ENCODE measurements at places on chromosomes 5 and 9.
A peak's percentile ranks its signal among the peaks of the same experiment; 100 is the strongest.

GRCh38 chr5:25029004-25029403, 384.2 kb upstream of the CDH10 start:
- no peak for DNase-seq

- DNase-seq, result no peak
These were observed 177.8 kb upstream of the STK32A start for GRCh38 chr5:147057051-147057450.

DNA sequence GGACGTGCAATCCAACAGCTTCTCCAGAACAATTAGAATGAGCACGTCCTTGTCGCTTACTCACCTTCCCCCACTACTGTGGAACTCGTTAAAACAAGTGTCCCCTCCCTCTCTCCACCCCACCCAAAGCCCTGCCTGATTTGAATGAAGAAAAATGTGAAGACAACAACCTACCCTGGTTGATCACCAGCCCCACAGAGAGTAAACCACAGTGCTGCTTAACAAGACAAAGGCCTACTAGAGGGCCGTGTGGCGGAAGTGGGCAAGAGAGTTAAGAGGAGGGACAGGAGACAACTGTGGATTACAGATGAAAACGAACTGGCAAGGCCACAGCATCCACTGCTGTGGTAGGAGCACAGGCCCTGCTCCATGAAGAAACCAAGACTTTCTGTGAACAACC, 51.1 kb downstream of the CDK5RAP2 start:
- DNase-seq, result no peak

DNA sequence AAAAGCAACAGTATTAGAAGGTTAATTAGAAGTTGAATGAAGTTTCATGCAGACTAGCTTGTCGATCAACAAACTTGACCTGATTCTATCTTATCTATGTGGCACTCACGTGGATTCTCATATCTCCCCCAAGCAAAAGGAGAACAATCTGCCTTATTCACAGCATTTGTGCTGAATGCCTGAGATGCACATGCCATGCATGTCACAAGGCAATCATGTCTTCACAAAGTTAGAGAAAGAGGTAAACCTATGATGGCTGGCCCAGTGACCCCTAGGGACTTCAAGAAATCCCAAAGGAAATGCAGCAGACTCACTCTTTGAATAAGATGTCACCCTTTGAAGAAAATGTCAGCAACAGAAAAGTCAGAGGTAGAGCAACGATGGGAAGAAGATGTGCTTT, 17.6 kb upstream of the SHOC1 start:
- DNase-seq, result no peak

DNA sequence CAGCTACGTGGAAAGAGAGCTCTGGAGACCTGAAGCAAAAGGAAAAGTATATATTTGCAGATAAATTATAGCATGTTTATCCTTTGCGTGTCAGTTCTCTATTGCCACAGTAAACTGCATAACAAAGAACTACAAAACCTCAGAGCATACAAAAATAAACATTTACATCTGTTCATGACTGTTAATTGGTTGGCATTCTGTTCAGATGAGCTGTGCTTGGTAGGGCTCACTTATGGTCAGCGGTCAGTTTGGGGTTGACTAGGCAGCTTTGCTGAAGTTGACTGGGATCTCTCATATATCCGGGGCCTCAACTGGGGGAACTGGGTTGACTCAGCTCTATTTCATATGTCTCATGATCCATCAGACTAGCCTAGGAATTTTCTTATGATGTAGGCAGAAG, 257.7 kb downstream of the TLE1 start:
- DNase-seq, result no peak

- DNase-seq, result no peak
These were observed 35.7 kb downstream of the PCDHAC2 start for GRCh38 chr5:141001844-141002604.

DNA sequence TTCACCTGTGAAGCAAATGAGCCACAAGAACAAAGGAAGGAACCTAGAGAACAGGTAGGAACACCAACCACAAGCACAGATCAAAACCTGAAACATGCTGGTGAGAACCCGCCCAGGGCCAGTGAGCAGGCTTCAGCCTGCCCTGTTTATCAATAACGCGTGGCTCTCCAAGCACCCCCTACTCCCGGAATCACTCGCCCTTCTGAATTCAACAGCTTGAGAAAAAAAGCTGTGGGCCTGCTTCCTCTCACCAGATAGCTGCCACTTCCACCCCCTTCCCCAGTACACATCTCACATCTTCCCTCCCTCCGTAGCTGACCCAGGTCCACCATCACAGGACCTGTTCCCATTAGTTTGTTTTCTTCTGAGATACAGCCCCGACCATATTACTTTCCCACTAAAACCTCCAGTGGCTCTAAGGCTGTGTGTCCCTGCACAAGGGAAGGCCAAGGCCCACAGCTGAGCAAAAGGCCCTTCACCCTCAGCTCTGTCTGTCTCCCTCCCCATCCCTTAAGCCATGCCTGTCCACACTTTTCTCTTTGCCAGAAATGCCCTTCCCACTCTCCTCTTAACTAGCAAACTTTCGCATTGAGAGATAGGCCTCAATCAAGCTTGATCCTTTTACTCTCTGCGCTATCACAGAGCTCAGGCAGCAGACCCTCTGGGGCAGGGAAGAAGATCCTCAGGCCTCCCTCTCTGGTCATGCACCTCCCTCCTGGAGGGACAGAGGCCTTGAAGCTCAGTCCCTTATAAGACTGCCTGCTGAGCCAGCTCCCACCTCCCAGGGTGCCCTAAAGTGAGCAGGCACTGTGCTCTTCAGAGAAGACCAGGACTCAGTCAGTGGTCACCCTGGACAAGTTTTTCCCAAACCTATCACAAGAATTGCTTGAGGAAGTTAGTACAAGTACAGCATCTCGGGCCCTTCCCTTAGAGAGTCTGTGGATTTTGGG, 30.1 kb downstream of the B4GALT1 start:
- no peak for DNase-seq

DNA sequence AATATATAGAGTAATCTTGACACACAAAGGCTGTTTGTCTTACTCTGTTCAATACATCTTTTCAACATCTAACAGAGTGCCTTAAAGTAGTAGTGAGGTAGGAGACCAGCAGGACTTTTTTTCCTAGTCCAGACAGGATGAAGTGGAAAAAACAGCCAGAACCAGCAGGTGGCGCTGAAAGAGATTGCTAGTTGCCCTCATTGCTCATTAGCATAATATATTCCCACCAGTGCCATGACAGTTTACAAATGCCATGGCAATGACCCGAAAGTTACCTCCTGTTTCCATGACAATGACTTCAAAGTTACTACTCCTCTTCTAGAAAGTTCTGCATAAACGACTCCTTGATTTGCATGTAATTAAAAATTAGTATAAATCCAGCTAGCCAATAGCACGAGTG, 387.4 kb downstream of the ACTL7B start:
- peak; percentile 17 for DNase-seq

DNA sequence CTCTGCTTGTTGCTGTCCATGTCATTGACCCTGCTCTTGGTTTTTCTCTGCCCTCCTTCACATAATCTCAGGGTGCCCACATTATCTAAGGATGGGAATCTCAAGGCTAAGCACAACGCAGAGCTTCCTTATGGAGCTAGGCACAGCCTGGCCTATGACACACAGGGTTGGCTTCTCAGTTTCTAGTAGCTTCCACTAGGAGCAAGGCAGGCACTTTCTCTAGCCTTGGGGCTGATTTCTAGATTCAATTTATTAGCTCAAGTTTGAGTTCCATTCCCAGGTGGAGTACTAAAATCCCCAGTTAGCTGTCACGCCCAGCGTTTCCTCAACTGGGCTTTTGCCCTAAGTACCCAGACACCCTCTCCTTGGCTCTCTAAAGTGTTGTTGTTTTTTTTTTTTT, 12.4 kb downstream of the IL4 start:
- DNase-seq, result no peak

- DNase-seq, result no peak
These were observed 5.5 kb upstream of the SHB start for GRCh38 chr9:38074441-38074961.

DNA sequence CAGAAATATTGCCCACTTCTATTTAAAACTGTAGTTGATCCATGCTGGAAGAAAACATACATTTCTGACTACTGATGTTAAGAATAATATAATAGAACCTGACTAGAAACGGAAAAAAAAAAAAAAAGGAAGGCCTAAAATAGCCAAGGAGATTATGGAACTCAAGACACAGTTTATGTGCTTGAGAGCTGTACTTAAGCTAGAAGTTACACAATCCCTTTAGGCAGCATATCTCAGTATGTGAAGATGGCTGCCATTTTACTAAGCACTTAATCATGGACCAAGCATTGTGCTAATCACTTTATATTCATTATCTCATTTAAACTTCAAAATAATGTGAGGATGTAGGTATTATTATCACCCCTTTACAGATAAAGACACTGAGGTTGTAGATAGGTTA, 73.0 kb upstream of the NR4A3 start:
- DNase-seq, result no peak

GRCh38 chr9:77975036-77975435, 56.6 kb downstream of the GNAQ start:
- no peak for DNase-seq

DNA sequence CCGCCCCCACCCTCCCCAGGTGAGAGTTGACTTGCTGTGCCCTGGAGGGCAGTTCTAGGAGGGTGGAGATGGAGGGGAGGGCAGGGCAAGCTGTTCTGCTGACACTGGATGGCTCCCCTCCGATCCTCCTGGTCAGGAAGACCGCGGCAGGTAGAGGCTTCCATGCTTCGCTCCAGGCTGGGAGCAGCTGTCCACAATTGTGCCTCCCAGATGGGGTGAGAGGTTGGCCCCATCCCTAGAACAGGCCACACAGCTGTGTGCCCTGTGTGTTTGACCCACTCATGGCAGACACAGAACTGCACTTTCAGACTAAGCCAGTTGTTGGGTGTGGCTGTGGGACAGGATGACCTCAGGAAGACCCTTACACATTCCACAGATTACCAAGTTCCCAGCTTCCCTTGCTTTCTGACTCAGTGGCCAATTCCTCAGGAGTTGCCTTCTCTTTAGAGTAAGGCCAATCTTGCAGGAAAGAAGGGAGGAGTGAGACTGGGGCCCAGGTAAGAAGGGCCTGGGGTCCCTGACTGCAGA, 72.1 kb upstream of the HSPA9 start:
- no peak for DNase-seq

DNA sequence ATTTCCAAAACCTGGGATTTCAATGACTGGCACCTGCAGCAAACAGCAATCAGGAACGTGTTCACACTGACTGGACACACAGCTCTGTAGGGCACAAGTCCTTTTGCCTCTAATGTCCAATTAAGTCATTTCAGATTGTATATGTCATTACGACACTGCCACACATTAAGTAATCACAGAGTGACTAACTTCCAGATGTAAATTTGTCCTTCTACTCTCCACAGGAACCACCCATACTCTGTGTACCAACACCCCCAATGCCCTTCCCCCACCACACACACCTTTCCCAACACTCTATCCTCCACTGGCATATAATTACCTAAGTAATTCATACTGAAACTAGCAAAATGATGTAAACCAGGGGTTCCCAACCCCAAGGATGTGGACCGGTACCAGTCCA, 30.5 kb downstream of the LARS1 start:
- DNase-seq, result no peak

GRCh38 chr5:176162198-176162597, 76.0 kb upstream of the SIMC1 start:
- no peak for DNase-seq

GRCh38 chr5:168438349-168438748, 47.9 kb upstream of the RARS1 start:
- DNase-seq, result no peak

- no peak for DNase-seq
These were observed 399.0 kb downstream of the IRX1 start for GRCh38 chr5:3994628-3995027.

DNA sequence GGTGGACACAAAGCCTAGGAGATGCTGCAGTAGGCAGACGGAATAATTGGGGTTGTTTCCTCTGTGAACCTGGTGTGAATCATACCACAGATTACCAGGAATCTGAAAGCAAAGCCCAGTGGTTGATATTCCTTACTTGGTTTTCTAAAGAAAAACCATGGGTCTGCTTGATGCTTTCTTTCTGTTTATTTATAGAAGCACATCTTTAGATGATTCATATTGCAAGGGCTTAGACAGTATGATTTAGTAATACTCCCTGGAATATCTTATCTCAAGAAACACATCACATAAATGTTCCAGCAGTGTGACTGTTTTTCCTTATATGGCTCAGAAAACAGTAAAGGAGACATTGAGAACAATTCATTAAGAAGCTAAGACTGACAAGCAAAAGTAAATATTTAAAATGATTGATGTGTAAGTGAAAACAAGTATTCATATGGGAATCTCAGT, 623.3 kb downstream of the RAB3C start:
- DNase-seq, result no peak

- no peak for DNase-seq
These were observed 18.9 kb upstream of the FAM174A start for GRCh38 chr5:100516285-100516684.

All from stimulated activated naive CD8-positive, alpha-beta T cell treated with anti-CD3 and anti-CD28 coated beads, Interleukin-15, amount 100 ng/mL, for 72 hours (primary cell).